ENCODE measurements at places on chromosomes 16 and 17.

DNA sequence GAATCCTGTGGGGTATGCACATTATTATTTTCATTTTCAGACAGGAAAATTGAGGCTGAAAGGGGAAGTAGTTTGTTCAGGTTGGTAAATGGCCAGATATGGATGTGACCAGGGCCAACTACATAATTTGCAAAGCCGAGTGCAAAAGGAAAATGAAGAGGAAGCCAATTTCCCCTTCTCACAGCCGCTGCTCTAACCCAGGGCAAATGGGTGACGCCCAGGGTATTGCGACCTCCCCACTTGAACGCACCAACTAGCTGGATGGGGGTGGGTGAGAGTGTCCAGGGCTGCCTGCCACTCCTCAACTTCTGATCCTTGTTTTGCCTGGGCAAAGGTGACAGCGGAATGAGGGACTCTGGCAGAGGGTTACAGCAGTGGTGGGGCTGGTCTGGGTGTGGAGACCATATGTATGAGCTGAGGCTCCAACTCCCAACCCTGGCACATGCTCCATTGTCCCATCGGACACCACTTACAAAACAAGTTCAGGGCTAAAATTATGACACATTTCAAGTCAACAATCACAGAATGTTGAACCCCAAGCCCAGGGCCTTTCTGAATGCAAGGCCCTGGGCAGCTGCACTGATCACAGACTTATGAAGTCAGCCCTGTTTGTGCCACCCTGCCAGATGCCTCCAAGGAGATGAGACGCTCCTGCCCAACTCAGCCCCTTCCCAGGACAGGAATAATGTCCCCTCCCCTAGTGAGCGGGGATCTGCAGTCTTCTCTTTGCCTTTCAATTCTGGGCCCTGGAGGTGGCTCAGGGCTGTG lies 1.7 kb downstream of the ANKRD40CL start:
- peak; percentile 58 for DNase-seq

GRCh38 chr17:78316867-78317789 lies 42.7 kb downstream of the SOCS3 start:
- peak; percentile 93 for DNase-seq

DNA sequence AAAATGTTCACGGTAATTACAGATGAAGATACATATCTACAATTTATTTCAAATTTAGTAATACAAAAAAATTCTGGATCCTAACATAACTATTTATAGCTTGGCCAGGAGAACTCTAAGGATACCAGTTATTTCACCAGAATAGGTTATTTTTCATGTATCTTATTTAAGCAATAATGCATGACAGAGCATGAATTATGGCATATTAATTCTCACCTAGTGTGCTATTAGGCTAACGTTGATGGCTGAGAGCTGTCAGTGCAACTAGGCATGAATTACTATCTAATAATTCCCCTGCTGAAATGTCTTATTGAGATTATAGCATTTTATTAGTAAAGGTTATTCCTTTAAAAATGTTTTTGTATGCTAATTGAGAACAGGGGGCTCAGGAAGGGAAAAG lies 44.5 kb downstream of the SALL1 start:
- DNase-seq = no peak

GRCh38 chr16:88298833-88299745 lies 83.7 kb upstream of the ZNF469 start:
- DNase-seq = peak; percentile 12

DNA sequence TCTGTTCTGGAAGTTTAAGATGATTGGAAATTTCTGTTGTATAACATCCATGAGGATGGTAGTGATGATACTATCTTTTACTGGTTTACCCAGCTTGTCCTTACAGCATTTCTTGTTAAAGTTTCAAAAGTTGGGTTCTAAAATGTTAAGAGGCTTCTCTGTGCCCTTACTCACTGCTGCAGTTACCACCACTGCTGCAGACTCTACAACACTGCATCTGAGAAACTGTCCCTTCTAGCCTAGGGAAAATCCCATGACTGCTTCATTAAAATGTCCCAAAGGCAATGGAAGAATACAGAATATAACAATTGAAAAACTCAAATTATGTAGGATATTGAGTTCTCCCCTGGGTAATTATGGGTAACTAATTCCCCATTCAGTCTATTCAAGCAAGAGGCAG lies 3.8 kb upstream of the NSRP1 start:
- peak; percentile 27 for DNase-seq

- no peak for DNase-seq
Measured at GRCh38 chr16:51152691-51153576, 1.9 kb upstream of the SALL1 start.

DNA sequence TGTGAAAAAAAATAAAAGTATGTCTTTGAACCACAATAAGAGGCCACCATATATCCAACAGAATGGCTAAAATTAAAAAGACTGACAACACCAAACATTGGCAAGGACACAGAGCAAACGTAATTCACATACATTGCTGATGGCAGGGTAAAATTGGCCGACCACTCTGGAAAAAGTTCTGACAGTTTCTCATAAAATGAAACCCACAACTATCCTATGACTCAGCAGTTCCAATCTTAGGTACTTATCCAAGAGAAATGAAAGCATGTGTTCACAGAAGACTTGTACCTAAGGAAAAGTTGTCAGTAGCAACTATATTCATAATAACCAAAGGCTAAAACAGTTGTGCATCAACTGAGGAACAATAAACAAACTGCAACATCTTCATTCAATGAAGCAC lies 357.3 kb upstream of the XYLT1 start:
- DNase-seq = no peak

- DNase-seq = no peak
Measured at GRCh38 chr16:3173892-3174617, 13.9 kb upstream of the OR1F1 start.

DNA sequence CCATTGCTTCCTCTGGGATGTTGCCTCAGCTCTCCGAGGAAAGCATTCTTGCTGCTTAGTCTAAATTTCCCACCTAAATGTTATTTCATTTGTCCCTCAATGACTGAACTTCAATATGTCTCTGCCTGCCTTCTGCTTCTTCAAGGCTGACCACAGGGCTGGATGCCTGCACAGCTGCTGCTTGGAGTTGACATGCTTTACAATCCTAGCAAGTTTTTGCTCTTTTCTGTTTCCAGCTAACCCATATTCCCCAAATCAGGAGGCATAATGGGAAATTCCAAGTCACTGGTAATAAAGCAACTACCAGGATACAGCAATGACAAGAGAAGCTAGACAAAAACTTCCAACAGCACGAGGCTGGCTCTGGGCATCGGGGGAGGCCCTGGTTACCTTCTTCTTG lies 48.9 kb downstream of the GTF3C1 start:
- DNase-seq = no peak

DNA sequence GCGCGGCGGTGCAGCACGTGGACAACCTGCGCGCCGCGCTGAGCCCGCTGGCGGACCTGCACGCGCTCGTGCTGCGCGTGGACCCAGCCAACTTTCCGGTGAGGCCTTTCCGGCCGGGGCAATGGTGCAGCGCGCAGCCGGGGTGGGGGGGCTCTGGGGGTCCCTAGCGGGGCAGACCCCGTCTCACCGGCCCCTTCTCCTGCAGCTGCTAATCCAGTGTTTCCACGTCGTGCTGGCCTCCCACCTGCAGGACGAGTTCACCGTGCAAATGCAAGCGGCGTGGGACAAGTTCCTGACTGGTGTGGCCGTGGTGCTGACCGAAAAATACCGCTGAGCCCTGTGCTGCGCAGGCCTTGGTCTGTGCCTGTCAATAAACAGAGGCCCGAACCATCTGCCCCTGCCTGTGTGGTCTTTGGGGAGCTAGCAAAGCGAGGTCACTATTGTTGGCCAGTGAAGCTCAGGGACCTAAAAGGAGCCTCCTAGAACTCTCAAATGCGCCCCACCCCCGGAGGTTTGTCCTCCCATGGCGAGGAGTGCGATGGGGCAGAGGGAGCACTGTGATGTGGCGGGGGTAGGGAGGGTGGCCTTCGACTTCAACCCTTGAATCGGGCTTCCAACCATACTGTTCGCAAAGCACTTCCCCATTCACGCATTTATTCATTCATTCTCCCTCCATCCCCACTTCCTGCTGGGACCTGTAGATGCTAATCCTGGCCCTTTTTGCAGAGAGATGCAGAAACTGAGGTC lies 770 bp downstream of the HBM start:
- DNase-seq = no peak

DNA sequence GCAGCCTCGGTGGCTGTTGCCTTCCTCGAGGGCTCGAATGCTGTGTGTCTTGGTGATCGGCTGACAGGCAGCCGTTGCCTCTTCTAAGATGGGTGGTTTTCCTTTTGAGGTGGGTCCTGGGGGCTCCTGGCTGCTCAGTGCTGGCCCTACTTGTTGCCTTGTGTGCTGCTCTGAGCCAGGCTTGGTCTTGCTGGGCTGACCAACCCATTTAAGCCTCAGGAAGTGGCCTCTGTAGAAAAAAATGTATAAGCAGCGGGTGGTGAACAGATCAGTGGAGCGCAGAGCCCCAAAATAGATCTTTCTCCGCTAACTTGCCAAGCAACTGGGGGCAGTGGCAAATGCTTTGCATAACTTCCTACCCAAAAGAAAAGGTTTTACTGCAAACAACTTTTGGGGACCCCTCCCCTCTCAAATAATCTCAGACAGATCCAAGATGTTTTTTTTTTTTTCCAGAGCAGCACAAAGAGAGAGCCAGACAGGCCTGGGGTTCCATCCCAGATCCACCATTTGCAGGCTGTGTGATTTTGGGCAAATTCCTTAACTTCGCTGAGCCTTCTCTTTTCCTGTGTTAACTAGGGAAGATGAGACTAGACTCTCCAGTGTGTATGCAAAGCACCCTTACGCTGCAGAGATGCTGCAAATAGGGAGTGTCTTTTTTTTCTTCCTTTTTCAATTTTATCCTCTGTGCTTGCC lies 42.5 kb downstream of the PLCG2 start:
- no peak for DNase-seq

GRCh38 chr17:80762076-80762475 lies 217.4 kb downstream of the RPTOR start:
- no peak for DNase-seq

- DNase-seq = no peak
Measured at GRCh38 chr17:72862276-72862999, 230.1 kb downstream of the SLC39A11 start.

DNA sequence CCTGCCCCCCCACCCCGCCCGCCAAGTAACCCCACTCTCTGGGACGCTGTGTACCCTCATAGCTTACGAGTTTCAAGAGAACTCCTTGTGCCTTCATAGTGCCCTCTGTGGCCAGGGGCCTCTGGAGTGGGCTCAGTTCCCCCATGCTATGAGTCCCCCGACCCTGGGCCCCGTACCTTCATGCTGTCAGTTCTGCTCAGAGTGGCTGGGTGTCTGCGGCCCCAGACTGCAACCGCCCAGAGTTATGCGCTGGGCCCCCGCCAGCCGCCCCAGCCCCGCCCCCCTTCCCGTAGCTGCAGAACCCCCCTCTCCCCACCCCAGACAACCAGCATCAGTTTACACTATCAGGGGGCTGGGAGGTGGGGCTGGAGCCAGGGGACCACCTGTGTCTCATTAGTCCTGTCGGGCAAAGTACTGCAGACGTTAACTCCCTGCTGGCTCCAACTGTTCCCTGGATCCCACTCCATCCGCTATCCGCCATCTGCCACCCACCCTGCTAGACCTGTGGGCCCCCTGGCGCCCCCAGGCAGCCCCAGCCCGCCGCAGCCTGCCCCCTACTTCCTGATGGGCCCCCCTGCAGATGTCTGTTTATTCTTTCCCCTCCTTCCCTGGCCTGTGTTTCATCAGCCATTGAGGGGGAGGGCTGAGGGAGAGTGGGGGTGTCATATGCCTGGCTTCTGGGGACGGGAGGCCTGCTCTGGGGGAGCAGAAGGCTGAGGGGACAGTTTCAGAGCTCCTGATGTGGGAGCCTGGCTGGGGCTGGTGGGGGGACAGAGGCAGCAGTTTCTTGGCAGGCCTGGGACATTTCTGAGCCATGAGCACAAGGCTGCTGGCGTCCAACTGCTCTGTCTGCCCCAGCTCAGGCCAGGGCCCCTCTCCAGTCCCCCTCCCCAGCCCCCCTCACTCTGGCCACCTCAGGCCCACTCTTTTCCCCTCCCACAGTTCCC lies at the start of gene MFAP4:
TSS of gene MFAP4 (minus strand) at position 217 of the 947 bp plus-strand sequence. CDS start at position 182, 35 bp downstream.
- no peak for DNase-seq

DNA sequence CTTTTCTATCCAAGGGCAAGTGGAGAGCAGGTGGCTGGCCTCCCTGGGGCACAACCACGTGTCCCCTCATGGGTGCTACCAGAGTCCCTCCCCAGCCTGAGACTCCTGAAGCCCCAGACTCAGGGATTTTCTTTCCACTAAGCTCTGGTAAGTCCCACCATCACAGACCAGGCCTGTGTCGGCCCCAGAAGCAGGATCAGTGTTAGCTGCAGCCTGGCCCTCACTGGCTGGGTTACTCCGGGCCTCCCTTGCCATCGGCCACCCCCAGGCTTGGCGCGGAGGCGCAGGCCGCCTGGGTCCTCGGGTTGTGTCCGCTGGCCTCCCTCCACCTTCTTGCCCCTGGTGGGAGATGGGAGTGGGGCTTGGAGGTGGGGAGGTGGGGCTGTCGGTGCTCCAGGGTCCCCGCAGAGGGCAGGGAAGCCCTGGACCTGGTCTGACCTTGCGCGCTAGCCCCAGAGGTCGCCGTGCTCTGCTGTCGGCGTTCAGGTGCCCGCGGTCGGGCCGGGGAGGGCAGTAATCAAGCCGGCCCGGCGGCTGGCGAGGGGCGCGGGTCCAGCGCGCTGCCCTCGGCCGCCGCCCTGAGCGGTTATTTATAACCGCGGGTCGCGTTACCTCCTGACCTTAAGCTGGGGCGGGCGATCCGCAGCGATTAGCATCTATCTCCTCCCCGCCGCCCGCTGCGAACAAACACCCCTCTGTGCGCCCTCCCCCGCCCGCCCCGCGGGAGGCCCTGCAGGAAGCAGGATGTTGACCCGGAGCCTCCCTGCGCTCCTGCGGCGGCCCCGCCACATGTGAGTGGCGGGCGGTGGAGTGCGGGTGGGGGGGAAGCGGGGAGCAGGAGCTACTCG lies 78.1 kb upstream of the TOB1 start:
- DNase-seq = peak; percentile 25

GRCh38 chr16:50526796-50527195 lies 21.4 kb upstream of the NKD1 start:
- no peak for DNase-seq

DNA sequence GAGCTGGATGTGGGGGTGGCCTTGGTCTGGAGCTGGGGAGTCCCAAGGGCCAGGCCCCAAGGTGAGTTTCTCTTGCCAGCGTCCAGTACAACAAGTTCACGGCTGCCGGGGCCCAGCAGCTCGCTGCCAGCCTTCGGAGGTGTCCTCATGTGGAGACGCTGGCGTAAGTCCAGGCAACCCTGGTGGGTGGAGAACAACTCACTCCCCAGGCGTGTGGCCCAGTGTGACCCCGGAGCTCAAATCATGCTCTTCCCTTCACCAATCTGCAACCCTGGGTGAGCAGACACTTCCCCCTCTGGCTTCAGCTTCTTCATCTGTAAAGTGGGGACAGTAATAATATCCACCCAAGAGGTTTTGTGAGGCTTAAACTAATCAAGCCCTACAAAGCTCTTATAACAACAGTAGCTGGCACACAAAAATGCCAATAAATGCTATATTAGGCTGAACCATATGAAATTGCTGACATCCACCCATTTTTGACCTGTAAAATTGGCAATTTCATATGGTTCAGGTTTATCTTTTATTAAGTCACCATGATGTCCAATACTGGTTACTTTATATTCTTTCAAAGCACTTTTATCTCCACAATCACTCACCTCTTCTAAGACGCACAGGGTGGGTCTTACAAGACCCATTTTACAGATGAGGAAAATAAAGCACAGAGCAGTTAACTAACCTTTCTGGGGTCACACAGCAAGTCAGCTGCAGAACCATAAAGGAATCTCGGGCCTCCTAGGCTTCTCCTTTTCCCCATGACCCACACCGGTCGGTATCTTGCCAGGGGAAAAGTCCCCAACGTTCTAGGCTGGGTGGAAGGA lies 19.7 kb downstream of the DEXI start:
- peak; percentile 86 for DNase-seq

GRCh38 chr17:75652934-75653549 lies 13.9 kb downstream of the RECQL5 start:
- peak; percentile 14 for DNase-seq

Data from inflammatory macrophage treated with lipopolysaccharide for 1 hour (primary cell).